Spinal cord (tissue), 10 donors: ENCODE measurements at places on chromosomes 16 and 17.

DNA sequence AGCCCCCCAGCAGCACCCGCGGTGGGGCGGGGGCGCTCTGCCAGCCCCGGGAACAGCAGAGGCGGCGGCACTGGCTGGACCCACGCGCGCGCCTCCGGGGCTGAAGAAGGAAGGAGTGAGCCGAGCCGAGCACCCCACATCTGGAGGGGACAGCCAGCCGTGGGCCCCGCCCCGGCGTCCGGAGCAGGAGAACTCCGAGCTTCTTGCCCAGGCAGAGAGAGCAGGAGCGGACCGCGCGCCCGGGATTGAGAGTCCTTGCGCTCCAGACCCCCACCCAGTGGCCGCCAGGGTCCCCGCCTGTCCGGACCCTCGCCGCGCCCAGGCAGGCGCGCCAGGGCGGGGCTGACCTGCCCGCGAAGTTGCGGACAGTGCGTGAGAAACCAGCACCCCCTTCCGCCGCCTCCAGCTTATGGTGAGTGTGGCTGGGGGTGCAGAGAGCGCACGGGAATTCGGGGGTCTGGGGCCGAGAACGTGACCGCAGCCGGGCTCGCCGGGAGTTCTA is 921.9 kb upstream of the EEF2KMT start:
- DNase-seq = no peak

GRCh38 chr17:21676281-21677111 is 15.8 kb upstream of the KCNJ18 start:
- no peak for DNase-seq

DNA sequence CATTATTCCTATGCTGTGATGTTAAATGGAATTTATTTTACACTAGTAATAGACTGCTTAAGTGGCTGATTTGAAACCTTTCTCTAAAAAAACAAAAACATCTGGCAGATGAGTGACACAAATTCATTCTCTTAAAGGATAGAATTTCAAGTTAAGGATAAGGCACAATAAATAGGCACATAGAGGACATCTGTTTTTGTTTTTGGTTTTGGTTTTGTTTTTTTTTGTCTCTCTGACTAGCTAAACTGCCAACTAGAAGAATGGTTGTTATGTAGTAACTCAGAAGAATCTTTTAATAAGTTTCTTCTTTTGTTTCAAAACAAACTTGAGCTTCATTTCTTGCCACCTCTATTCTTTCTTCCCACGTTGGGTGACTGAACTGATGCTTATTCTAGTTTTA is 5.1 kb upstream of the VPS4A start:
- DNase-seq = no peak

DNA sequence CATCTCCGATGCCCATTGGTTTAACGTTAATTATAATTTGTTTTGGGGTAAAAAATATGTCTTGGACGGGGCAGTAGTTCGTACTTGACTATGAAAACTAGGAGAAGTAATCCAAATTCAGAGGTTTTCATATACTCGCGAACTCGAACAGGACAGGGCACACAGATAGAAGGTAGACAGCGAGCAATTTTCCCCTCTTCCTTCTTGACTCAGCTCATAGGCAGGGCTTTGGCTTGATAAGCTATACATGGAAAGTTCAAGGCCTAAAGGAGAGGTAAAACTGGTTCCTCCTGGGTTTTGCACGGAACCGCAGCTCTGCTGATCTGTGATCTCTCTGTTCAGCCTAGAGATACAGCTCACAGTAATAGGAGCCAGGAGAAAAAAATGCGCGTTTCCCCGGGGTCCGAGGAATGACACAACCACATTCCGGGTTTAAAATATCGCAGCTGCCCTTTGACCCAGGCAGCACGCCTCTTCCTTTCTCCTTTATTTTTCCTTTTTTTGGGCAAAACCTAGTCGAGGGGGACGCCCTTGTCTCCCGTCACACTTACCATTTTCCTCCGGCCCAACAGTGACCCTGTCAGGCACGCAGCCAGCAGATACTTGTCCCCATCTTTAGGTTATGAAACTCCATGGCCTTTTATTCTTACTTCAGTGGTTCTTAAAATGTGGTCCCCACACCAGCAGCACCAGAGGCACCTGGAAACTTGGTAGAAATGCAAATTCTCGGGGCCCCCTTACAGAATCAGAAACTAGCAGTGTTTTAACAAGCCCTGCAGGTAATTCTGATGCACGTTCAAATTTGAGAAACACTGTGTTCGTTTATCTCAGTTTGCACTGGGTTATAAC is 1.7 kb upstream of the LASP1 start:
- DNase-seq = no peak

DNA sequence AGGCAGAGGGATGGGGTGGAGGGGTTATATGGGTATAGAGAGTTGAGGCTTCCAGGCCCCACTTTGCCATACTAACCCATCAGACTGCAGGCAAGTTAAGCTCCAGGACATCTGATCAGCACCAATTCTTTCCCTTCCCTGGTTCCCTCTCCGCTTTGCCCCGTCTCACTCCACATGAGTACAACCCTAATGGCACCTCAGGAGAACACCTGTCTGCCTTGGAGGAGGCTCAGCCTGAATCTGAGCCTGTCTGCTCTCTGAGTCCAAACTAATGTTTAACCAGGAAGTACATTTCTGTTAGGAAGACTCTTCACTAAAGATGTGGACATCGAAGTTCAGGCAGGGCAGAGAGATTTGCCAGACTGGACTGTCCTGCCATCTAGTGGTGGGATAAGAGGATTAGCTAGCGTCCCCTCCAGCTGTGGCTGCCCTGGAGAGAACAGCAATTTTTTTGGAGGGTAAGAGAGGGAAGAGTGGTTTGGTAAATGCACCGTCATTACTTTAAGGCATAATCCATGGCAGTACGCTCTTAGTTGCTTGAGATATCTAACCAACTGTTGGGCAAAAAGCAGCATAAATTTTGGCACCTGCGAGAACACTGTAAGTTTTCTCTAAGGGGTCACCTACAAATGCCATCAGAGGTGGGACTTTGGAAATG is 29.2 kb upstream of the LRRC75A start:
- no peak for DNase-seq

DNA sequence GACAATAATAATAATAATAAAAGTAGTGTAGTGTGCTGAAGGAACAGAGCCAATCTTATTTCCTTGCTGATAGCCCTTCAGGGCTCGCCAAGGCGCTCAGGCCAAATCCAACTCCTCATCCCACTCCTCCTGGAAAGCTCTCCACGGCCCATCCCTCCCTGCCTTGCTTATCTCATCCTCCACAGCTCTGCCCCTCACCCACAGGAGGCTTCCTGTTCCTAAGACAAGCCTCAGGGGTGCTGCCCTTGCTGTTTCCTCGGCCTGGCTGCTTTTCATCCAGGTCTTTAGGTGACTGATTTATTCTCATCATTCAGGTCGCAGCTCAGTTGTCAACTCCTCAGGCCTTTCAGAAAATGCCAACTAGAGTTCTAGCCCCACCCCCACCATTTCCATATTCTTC is 11.2 kb downstream of the GTF3C1 start:
- no peak for DNase-seq

GRCh38 chr16:7482596-7483290 is 150.1 kb downstream of the RBFOX1 start:
- DNase-seq = no peak
